ENCODE measurements at places on chromosomes 5 and 9. TPM values are rescaled to one million over a fixed set of nuclear protein-coding genes. Genes with fewer than 3 reads are reported as not detected.

The TRIM7 gene
- 2.7 TPM for total RNA-seq

The CFAP157 gene
- not detected for total RNA-seq

The MSX2 gene
- 3.7 TPM for total RNA-seq

DNA sequence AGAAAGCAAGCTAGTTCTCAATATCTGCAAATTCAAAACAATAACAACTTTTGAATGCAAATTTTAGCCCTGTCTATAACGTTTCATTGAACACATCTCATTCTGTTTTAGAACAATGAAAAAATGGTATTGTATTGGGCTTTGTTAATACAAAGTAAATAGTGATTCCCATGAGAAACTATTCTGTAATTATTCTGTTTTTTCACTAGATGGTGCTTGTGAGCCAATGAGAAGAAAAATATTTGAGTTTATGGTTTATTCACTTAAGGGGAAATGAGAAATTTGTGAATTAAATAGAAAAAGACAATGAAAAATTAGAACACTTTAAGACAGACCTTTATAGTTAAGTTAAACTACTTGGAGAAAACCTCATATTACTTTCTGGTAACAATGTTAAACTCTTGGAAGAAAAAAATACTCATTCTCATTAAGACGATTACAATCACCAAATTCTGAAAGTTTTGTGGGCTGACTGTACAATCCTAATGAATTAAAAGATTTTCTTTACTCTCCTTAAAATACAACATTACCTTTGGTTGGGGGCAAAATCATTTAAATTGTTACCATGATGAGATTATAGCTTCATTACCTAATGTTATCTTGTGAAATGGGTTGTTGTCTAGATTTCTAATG lies 127.0 kb downstream of the NNT start:
- no peak for DNase-seq

GRCh38 chr9:108672475-108673190 lies 183.2 kb downstream of the ACTL7B start:
- no peak for DNase-seq

The FAM221B gene
- not detected for total RNA-seq

GRCh38 chr5:169065400-169065799 lies 235.5 kb downstream of the SLIT3 start:
- DNase-seq: no peak

The CLIC3 gene
- total RNA-seq: 2.4 TPM

Measured in epithelial cell of proximal tubule (primary cell).